Thyroid gland (tissue), 4 donors: ENCODE measurements at places on chromosomes 2 and 18. TPM values are rescaled to one million over a fixed set of nuclear protein-coding genes. Genes with fewer than 3 reads are reported as not detected.
A peak's percentile ranks its signal among the peaks of the same experiment; 100 is the strongest.

The NPAS2 gene
- total RNA-seq = 12.7 TPM

The TOGARAM2 gene
- 0.29 TPM for total RNA-seq

The TMEM214 gene
- total RNA-seq = 93.8 TPM

The IL36B gene
- not detected for total RNA-seq

GRCh38 chr2:181542170-181542569 is 85.0 kb downstream of the ITGA4 start:
- DNase-seq = no peak

DNA sequence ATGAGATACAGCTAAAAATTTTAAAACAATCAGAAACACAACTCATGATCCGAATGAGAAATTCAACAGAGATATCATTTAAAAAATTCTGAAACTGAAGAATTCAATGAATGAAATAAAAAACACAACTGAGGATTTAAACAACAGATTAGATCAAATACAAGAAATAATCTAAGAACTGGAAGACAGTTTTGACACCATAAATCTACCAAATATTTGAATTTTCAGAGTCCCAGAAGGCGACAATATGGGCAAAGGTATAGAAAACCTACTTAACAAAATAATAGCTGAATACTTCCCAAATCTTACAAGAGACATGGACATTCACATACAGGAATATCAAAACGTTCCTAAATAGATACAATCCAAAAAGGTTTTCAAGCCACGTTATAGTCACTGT is 221.9 kb downstream of the OTX1 start:
- no peak for DNase-seq

DNA sequence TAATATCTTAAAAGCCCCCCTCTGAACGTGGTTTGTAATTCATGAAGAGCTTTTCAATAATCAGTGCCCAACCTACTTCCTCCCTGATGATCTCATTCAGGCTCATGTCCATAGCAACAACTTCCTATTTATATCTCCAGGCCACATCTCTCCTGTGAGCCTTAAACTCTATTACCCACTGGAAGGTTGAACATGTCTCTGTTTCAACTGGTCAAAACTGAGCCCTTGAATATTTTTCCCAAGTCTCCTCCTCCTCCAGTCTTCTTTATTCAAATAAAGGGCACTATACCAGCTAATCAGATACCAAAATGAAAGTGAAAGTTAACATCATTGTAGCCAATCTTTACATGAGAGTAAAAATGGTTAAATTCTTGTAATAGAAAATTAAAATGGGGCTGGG is 63.7 kb upstream of the ITGA4 start:
- DNase-seq = no peak

DNA sequence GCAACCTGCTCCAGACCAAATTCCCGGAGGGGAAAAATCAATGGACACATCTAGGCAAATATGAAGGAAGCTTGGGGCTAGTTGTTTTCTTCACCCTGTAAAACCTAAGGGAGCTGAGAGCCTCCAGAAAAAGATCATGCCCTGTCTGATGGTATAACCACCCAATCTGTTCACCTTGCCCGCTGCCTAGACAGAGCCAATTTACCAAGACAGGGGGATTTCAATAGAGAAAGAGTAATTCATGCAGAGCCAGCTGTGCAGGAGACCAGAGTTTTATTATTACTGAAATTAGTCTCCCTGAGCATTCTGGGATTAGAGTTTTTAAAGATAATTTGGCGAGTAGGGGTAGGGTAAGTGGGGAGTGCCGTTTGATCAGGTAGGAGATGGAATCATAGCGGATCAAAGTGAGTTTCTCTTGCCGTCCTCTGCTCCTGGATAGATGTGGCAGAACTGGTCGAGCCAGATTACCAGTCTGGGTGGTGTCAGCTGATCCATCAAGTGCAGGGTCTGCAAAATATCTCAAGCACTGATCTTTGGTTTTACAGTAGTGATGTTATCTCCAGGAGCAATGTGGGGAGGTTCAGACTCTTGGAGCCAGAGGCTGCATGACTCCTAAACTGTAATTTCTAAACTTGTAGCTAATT is 35.1 kb upstream of the B4GALT6 start:
- DNase-seq = no peak

- peak; percentile 39 for DNase-seq
Observed at GRCh38 chr2:25098670-25099486, 57.0 kb downstream of the EFR3B start.

DNA sequence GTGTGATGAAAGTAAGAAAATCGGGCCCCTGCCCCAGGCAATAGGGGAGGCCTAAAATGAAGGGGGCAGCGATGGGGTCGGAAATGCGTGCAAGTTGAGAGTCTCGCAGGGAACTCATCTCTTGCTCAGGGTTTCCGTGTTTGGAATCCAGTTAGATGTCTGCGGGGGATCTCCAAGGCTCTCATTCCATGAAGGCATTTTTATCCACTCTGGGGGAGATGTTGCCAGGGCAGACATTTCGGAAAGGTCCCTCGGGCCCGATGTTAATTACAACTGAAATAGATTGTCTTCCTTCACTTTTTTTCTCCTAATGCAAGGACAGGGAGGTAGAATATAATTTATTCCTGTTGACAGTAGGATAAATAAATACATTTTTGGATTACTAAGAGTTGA is 12.8 kb upstream of the SKOR2 start:
- DNase-seq = no peak

GRCh38 chr18:21262244-21262643 is 20.2 kb downstream of the GREB1L start:
- no peak for DNase-seq

GRCh38 chr2:68911246-68911645 is 40.0 kb upstream of the BMP10 start:
- DNase-seq = no peak

DNA sequence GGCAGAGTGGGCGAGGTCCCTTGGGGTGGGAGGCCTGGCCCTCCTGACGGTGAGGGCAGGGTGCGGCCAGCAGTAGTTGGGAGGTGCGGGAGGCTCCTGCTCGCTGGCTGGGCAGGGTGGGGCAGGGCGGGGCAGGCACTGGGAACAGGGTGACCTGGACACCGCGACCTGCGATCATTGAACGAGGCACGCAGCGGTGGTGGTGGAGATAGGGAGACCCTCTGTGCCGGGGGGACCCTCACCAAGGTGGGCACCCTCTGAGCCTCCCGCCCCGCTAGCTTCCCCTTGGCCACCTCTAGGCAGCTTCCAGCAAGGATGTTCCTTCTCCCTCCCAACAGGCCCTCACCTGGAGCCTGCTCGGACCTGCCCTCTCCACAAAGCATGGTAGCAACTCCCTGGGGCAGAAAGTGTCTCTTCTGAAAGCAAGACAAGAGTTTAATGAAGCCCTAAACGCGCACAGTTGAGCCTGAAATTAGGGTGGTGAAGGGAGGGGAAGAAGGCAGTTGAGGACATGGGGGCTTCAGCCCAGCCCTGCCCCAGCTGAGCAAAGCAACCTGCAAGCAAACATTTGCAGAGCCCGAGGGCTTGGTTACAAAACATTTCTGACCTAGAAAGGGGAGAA is 15.4 kb upstream of the FOSL2 start:
- DNase-seq = no peak

DNA sequence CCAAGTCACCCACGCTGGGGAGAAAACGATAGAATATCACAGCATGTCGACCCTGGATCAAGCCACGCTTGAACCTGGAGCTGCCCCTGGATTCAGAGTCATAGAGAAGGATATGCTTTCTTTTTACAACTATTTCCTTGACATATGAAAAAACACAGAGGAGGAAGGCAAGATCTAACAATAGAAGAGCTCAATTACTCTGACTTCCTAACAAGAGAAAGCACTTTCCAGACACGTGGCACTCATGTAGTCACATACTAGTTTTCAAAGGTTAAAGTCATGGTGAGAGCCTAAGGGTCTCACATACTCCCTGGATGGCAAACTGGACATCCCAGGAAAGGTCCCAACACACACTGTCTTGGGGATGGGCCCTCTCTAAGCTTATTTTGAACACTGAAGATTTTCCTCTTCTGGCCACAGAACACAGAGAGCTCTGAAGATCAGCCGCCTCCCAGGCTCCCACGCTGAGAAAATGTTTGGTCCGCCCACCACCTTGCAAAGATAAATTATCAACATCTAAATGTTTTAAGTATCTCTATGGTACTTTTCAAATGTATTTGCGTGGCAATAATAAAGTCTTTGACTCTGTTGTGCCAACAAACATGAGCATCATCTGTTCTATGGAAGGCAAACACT is 4.9 kb downstream of the PXDN start:
- no peak for DNase-seq

GRCh38 chr2:114727012-114727411 is 284.6 kb downstream of the DPP10 start:
- no peak for DNase-seq

- no peak for DNase-seq
Observed at GRCh38 chr2:218180467-218181114, 13.8 kb upstream of the CXCR1 start.

DNA sequence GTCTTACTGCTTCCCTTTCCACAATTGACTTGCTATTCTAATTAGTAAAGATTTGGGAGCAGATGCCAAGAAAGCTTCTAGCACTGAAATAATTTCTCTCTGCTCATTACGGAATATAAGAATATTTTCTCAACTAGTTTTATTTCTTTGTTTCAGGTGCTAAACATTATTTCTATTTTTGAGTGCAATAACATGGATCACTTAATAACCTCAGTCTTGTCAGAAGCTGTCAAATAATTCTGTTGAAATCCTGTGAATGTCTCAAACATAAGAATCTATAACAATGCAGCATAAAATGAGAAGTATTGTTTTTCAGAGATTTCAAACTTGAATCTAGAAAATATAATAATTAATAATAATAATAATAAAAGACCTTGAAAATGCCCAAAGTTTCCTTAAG is 1221.0 kb downstream of the DSC3 start:
- DNase-seq = no peak
